ENCODE measurements at places on chromosomes 2 and 18.
A peak's percentile ranks its signal among the peaks of the same experiment; 100 is the strongest.

DNA sequence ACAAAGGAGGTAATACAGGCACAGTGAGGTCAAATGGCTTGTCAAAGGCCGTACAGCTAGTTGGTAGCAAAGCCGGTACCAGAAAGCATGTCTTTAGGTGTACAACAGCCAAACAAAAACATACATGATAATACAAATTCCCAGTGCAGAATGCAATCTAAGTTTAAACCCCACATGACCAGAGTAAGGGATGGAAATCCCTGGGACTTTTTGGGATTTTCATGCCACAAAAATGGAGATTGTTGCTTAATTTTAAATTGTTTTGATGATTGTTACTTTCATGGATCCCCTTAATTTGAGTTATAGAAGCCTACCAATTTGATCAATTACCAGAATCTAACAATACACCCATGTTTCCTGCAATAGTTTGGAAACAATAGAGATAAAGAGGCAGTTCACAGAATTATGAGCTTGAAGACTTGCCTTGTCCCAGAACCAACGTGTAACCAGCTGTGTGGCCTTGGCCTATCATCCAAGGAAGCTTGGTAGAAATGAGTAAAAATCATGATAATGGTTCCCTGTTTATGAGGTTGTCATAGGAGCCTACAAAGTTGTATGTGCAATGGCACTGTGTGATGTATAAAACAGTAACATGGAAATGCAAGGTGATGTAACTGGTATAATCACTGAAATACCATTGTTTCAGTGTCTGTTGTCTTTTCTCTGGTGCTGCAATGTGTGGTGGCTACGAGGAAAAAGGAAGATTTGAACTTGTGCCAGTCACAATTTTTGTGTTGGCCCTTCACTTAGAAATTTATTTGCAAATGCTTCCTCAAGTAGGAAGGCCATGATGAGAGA is 85.3 kb downstream of the ZEB2 start:
- DNase-seq, result no peak

GRCh38 chr2:139492131-139492680 is 712.0 kb upstream of the NXPH2 start:
- DNase-seq, result no peak

- DNase-seq, result no peak
These were observed 58.0 kb downstream of the PLCL1 start for GRCh38 chr2:197862246-197862955.

DNA sequence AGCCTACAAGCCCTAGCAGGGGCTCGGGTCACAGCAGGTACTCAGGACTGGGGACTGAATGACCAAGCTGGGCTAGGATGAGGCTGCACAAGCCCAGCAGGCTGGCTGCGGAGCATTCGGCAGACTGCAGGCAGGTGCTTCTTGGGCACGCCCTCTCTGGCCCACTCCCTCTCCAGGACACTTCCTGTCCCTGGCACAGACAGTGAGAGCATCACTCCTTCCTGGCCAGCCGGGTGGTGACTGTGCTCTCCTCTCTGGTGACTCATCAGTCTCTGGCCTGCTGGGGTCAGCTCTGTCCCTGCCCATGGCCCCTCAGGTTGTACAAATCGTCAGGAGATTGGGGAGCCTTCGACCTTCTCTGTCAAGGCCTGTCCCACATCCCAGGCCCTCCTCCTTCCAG is 22.5 kb downstream of the C1QL2 start:
- no peak for DNase-seq

- DNase-seq, result peak; percentile 36
These were observed 168.6 kb downstream of the SS18 start for GRCh38 chr18:25921677-25922421.

GRCh38 chr18:35953688-35954087 is 18.8 kb upstream of the RMP24 start:
- no peak for DNase-seq

- DNase-seq, result no peak
These were observed 25.7 kb upstream of the B3GNT7 start for GRCh38 chr2:231369580-231370428.

GRCh38 chr18:61699397-61700110 is 193.3 kb downstream of the RNF152 start:
- DNase-seq, result no peak

- no peak for DNase-seq
These were observed 66.2 kb downstream of the CUL3 start for GRCh38 chr2:224518806-224519580.

DNA sequence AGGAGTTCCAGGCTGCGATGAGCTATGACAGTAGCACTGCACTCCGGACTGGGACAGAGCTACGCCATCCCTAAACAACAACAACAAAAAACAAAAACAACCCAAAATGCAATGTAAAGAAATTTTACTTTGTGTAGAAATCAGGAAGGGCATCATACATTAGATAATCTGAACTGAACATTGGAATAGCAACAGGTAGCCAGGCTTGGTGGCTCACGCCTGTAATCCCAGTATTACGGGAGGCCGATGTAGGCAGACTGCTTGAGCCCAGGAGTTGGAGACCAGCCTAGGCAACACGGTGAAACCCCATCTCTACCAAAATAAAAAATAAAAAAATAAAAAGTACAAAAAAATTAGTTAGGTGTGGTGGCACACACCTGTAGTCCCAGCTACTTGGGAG is 2.1 kb upstream of the PNO1 start:
- DNase-seq, result no peak

- no peak for DNase-seq
These were observed 3.8 kb downstream of the LBH start for GRCh38 chr2:30235008-30235655.

- DNase-seq, result no peak
These were observed 164.5 kb downstream of the RBM43 start for GRCh38 chr2:151097128-151097527.

- DNase-seq, result no peak
These were observed 156.3 kb downstream of the EPHA4 start for GRCh38 chr2:221415789-221416188.

GRCh38 chr2:143429932-143430679 is 300.9 kb downstream of the ARHGAP15 start:
- DNase-seq, result peak; percentile 28
